Fibroblast of the aortic adventitia (primary cell): ENCODE measurements at places on chromosomes 2 and 18. TPM values are rescaled to one million over a fixed set of nuclear protein-coding genes. Genes with fewer than 3 reads are reported as not detected.
A peak's percentile ranks its signal among the peaks of the same experiment; 100 is the strongest.

- DNase-seq: no peak
Measured at GRCh38 chr18:62634979-62635630, 80.2 kb upstream of the PHLPP1 start.

DNA sequence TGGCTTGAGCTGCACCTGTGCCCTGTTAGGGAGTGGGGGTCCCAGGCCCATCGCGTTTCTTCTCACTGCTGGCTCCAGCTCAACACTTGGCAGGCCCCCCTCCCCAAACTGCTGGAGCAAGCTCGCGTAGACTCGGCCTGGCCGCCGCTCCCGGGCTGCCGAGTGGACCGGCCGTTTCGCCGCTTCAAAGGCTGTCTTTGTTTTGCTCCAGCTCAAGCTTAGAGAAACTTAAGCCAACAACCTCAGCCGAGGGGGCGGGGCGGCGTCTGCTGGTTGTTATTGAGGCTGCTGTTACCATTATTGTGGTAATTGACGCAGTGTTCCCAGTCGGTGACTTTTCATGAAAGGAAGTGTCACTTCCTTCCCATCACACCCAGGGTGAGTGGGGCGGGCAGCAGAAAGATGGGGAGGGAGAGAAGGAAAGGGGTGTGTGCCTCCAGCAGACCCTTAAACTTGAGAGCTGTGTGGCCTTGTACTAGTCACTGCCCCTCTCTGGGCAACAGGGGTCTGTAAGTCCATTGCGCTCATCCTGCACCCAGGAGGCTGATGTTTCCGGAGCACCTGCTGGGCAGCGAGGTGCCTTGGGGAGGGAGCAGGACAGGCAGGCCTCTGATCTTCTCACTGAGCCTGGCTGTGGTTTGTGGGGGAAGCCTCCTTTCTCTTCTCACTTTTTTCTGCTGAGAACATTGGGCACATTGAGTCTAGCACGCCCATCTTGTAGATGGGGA, 2.1 kb downstream of the ARID5A start:
- no peak for DNase-seq

DNA sequence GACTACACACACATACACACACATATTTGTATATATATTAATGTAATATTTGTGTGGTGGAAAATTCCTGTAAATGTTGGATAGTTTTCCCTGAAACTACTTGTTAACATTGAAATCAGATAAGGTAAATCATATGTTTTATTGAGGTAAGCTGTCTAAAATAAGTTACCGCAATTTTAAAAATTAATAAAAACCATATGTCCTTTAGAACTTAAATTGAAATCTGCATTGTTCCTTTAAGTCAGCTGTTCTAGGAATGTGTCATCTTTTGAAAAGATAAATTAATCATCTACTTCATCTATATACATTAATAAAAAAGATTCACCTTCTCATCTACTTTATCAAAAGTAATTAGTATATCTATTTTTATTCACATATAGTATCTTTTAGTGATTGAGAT, 102.0 kb downstream of the CSRNP3 start:
- DNase-seq: no peak

The OTOF gene
- not detected in 2 replicates for total RNA-seq

DNA sequence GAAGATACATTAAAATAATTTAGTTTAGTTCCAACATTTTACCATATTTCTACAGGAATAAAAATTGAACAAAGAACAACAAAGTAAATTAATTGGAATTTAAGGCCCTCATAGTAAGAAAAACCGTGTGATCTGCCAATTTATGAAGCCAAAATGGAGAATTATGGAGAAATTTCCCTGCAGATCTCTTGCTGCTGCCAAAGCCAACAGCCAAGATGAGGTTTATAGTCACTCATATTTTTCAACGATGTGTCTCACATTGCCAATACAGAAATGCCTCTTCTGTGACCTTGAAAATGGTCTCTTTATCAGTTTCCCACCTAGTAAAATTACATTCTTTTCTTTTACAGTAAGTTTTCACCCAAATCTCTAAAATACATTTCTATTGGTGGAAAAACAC, 317.2 kb upstream of the FIGN start:
- peak; percentile 10 for DNase-seq

The AQP4 gene
- not detected in 2 replicates for total RNA-seq

DNA sequence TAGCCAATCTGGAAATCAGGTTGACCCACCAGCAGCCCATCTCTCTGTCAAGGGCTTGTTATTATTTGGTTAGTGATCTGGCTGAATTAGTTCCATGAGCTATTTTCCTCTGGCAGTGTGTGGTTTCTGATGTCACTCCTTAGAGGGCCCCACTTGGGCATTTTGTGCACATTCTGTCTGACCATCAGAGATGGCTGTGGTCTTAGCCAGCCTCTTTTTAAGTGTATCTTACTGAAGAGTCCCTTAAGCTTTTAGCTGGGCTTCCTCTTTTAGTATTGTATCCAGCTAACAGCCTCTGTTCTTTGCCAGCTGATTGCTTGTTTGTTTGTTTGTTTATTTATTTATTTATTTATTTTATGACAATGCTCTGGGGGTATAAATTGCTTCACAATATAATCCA, 951.1 kb upstream of the CNTNAP5 start:
- no peak for DNase-seq

- peak; percentile 26 for DNase-seq
Measured at GRCh38 chr2:61471905-61472805, 1.3 kb upstream of the USP34 start.

The RAB6C gene
- total RNA-seq: not detected in 2 replicates

The ALPG gene
- total RNA-seq: not detected in 2 replicates

The CEBPZOS gene
- total RNA-seq: 17.7 and 27.6 TPM in 2 replicates

DNA sequence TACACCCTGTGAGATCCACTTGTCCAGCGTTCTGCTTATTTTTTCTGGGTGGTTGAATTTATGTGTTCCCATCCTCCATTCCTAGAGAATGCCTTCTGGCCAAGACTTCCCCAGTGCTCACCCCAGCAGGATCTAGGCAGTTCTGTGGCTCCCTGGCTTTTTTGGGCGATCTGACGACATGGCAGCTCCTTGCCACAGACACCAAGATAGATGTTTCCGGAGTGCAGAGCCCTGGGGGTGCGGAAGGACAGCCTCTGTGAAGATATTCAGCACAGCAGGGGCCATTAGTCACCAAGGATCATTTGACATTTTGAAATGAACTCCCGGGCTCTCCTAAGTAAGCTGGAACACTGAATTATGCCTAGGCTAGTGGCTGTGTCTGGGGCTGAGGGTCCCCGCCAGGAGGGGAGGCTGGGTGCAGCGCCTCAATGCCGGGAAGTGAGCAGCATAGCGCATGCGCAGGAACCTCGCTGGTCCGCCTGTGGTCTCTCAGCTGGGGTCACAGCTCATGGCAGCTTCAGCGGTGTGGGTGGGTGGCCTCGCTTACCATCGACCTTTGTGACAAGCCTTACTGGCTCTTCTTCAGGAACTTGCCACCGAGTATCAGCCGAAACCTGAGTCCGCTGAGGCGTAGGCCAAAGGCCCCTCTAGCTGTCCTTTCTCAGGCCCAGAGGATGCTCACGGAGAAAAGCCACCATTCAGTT, 60.3 kb downstream of the MEX3C start:
- no peak for DNase-seq

DNA sequence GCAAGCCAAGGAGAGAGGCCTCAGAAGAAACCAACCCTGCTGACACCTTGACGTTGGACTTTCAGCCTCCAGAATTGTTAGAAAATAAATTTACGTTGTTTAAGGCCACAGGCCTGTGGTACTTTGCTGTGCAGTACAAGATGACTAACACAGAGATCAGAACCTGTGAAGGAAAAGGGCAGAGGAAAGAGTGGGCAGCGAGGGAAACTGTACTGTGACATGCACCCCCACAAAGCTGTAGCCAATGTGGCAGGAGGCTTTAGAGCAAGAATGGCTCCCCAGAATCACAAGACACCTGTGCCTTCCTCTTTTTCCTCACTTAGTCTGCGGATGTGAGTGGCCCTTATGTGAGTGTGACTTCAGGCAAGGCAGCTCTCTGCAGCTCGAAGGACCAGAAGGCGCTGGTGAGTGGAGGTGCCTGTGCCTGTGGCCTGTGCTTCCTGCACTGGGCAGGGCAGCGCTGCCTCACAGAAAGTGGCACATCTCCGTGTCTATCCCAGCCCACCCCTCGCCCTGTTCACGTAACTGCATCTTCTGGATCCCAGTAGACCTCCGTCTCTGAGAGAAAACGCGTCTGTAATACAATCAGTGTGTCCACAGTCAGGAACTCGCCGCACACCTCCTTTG, 89.5 kb downstream of the MRPS9 start:
- no peak for DNase-seq

The IL36RN gene
- not detected in 2 replicates for total RNA-seq

The E2F6 gene
- total RNA-seq: 9.5 and 11.3 TPM in 2 replicates

DNA sequence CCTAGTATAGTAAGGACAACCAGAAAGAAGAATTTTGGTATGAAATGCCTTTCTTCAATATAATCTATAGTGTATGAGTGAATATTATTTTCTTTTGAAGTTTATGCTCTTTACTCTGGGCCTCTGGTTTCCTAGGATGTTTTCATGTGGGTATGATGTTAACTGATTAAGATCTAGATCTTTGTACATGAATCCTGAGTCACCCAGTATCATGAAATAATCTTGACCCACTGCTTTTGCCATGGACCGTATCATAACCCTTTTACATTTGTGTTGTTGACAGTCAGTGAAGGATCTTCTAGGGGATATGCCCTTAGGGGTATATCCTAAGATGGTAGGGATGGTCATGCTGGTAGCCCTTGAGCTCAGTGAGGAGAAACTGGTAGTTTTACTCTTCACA, 100.3 kb downstream of the RAB3GAP1 start:
- DNase-seq: no peak

DNA sequence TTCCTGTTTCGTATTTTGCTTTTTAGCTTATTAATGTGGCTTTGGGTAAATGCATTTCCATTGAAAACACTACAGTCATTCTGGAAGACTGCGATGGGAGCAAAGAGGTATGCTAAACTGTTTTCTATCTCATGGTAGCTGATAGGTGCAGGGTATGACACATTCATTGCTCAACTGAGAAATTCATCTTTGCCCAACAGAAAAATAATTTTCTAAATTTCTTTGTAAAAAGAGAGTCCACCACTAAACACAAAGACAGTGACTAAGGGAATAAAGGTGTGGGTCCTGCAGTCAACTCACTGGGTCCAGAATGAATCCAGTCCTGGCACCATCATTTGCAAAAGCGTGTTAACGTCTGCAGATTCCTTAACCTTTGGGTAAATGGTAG, 19.9 kb downstream of the ERMN start:
- DNase-seq: no peak

GRCh38 chr2:175450029-175450760, 268.7 kb upstream of the ATP5MC3 start:
- no peak for DNase-seq

The RESP18 gene
- not detected in 2 replicates for total RNA-seq

DNA sequence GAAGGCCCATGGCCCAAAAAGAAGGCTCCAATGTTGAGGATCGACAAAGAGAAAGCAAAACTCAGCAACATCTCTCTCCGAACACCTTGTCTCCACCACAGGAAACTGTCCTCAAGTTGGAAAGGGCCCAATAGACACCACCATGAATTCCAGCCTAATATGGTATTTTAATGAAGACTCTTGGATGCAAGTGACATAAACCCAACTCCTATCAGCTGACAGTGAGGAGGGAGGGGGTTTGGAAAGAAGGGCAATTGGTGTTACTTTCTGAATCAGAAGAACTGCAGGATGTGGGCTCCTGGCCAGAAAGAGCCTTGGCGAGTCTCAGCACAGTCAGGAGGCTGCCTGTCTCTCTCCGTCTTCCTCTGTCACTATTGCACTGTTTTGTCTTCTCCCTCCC, 40.3 kb upstream of the SIGLEC15 start:
- DNase-seq: peak; percentile 46

The KIAA2012 gene
- not detected in 2 replicates for total RNA-seq

The PID1 gene
- 0.57 and 13.0 TPM in 2 replicates for total RNA-seq

DNA sequence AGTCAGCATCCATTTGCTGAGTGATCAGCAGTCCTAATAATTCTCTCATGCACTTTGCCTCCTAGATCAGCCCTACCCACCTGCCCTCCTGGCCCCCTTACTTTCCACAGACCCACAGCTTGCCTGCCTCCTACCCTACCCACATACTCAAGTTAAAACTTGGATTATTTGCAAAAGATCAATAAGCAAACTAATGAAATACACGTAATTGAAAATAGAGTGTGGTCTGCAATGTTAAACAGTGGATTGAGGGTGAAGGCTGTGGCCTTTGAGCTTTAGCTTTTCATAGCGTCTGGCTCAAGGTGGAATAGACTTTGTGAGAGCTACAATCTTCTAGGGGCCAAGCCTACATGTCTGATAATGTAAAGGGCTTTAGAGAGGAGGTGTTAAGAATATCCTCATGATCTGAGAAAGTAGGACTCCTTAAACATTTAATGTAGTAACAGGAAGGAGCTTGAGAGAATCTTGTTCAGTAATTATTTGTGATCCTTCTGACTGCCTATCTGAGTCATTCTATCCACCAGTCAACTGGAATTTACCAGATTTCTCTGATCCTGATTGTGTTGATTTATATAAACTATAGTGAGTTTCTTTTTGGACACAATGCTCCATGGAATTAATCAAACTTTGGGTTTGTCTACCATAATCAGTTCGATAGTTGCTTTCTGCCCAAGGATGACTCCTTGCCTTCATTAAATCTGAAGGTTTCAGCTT, 310.0 kb downstream of the HRH4 start:
- DNase-seq: no peak

GRCh38 chr18:58310517-58310916, 266.5 kb downstream of the NEDD4L start:
- no peak for DNase-seq

The GRB14 gene
- 6.1 and 6.9 TPM in 2 replicates for total RNA-seq

GRCh38 chr2:54103454-54104314, 11.7 kb upstream of the ACYP2 start:
- DNase-seq: peak; percentile 68

The TBR1 gene
- not detected in 2 replicates for total RNA-seq

The UGT1A6 gene
- 0.09 TPM in 1 of 2 replicates, not detected in the other for total RNA-seq

DNA sequence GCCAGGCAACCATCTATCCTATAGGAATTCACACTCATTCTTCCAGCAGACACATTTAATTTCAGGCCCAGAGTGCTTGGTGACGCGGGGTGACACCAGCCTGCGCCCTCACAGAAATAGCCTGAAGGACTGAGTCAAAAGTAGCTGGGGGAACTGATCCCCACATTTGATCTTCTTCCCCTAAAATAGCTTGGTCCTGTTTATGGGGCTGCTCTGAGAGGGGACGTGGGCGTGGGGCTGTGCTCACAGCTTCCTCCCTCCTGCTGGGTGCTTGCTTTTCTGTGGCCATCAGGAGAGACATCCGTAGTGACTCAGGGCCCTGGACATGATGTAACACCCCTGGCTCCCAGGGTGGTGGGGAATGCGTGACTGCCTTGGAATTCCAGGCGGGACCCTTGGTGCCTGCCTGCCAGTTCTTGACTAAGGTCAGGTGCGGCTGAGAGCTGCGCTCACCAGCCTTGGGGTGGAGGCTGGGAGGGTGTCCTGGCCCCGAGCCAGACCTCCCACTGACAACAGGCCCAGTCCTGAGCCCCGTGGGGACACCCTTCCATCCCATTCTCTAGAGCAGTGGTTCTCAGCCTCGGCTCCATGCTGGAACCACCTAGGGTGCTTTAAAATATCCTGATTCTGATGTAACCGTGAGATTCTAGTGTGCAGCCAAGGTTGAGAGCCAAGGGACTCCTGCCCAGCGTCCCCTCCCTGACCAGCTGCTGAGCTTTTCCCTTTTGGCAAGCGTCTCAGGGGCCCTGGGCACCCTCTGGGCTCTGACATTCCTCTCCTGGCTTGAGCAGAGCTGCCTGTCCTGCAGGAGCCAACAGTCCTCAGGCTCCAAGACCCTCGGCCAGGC, 47.4 kb upstream of the SMAD7 start:
- peak; percentile 94 for DNase-seq
